ENCODE measurements at places on chromosomes 12 and 14.

- DNase-seq, result no peak
Observed at GRCh38 chr14:50762001-50762930, 68.7 kb downstream of the NIN start.

DNA sequence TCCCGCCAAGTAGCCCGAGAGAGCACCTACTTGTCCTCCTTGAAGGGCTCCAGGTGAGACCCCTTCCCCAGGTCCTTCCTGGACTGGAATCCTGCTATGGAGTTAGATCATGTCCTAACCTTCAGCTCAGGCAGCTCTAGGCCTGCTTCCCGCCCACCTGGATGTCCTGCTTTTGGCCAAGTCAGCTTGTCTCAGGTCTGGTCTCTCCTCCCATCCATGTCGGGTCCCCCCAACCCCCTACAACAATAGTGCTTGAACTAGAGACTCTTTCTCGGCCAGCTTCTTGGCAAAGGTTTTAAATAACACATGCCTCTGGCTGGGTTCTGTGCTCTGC lies 3.6 kb downstream of the NAB2 start:
- DNase-seq, result no peak

GRCh38 chr12:126874427-126875026 lies 1392.4 kb upstream of the TMEM132C start:
- DNase-seq, result no peak

GRCh38 chr12:76153616-76154015 lies 69.1 kb upstream of the NAP1L1 start:
- no peak for DNase-seq

- DNase-seq, result no peak
Observed at GRCh38 chr12:114671066-114671442, 12.9 kb downstream of the TBX3 start.
